ENCODE measurements at places on chromosomes 3 and 15.
A peak's percentile ranks its signal among the peaks of the same experiment; 100 is the strongest.

- DNase-seq, result no peak
Measured at GRCh38 chr15:39411102-39411989, 169.5 kb upstream of the THBS1 start.

GRCh38 chr3:195582947-195583346 is 793 bp downstream of the APOD start:
- DNase-seq, result no peak

GRCh38 chr15:40055576-40056293 is 16.8 kb upstream of the SRP14 start:
- DNase-seq, result no peak

- no peak for DNase-seq
Measured at GRCh38 chr15:86691091-86691663, 611.5 kb downstream of the AGBL1 start.

DNA sequence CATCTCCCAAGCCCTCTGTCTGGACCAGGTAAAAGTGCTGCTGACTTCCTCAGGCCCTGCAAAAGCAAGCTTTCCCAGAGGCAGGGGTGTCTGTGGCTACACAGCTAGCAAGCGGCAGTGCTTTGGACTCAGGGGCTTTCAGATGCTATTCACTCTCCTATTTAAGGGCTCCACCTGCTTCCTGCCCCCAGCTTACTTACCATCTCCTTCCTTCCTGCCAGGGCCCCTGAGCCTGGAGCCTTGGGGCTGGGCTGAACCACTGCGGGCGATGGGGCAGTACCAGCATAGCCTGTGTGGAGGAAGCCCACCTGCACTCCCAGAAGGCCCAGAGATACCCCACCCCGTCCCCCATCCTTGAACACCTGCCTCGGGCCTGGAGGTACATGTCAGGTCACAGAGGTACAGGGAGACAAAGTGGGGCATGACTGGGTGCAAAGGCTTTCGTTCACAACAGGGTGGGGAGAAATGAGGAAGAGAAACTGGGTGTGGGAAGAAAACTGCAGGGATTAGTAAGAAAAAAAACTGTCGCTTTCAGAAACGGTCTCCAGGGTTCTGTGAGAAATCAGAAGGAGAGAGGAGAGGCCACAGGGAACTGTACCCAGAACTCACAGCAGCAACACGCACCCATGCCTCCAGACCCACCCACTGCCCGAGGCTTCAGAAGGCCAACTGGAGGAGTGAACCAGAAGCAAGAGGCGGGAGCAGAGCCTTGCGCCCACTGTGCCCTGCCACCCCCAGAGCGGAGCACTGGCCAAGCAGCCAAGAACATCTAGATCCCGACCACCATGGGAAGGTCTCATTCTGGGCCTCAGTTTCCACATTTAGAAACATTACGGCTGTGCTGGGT is 49.5 kb downstream of the CCDC12 start:
- peak; percentile 71 for DNase-seq

GRCh38 chr3:152902141-152902669 is 67.3 kb downstream of the P2RY1 start:
- DNase-seq, result no peak

GRCh38 chr3:32734756-32735155 is 49.8 kb downstream of the CNOT10 start:
- no peak for DNase-seq

Data from cardiac septum (tissue), 1 donor.